Testis (tissue), 5 donors: ENCODE measurements at places on chromosomes 2 and 18. TPM values are rescaled to one million over a fixed set of nuclear protein-coding genes. Genes with fewer than 3 reads are reported as not detected.

DNA sequence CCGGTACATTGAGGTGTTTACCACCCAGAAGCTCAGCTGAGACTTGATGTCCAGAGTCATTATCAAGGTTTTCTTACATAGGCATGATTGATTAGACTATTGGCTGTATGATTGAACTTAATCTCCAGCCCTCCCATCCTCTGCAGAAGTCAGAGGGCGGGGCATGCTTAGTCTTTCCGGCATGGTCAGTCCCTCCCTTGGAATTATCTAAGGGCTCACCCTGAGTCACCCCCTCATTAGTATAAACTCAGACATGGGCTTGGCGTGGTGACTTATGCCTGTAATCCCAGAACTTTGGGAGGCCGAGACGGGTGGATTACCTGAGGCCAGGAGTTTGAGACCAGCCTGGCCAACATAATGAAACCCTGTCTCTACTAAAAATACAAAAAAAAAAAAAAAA lies 243.9 kb downstream of the VAPA start:
- DNase-seq = no peak

GRCh38 chr2:229943171-229943570 lies 20.9 kb downstream of the FBXO36 start:
- DNase-seq = no peak

DNA sequence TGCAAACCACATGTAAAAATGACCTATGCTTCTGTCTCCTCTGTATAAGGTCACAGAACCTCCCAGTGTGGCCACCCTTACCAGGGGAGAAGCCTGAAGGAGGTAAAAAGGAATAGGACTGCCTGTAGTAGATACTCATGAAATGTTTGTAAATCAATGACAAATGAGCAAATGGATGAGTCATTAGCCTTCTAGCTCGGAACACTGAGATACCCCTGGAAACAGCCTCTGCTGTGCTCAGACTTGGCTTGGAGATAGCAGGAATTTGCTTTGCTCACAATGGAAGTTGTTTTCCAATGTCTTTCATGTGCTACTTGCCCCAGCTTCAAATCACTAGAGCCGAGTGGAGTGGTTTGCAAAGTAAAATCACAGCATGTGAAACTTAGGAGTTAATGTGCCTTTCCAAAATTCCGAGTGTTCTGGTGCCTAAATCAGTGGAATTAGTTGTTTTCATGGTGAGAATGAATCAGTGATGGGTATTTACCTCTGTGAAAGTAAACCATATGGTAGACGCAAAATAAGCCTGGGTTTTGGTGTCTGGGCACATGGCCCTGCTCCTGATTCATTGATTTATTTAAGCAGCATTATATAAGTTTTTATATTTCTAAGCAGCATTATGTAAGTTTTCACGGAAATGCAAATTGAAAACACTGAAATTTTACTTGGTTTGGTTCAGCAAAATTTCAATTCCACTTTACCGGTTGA lies 154.0 kb upstream of the MAP3K20 start:
- DNase-seq = no peak

DNA sequence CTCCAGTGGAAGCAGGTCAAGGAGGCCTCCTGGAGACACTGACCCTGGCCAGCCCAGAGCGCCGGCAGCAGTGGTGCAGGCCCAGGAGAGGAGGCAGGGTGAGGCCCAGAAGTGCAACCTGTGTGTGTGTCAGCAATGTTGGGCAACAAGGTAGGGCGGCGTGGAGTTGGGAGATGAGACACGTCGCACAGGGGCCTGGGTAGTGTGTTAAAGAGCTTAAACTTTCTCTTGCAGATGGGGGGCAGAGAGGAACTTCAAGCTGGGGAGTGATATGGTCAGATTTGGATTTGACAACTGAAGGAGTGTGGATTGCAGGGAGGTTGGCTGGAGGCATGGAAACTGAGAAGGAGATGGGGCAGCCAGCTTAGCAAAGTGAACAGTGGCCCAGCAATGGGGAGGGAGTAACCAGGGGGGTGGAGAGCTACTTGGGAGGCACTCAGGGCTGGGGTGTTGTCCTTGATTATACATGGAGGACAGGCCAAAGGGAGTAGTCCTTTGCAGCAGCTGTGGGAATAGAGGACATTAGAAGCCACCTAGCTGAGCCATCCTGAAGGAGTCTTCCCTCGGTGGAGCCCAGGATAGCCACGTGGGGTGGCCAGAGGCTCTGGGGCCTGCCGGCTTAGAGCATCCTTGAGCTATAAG lies 278.6 kb upstream of the HS6ST1 start:
- DNase-seq = no peak

DNA sequence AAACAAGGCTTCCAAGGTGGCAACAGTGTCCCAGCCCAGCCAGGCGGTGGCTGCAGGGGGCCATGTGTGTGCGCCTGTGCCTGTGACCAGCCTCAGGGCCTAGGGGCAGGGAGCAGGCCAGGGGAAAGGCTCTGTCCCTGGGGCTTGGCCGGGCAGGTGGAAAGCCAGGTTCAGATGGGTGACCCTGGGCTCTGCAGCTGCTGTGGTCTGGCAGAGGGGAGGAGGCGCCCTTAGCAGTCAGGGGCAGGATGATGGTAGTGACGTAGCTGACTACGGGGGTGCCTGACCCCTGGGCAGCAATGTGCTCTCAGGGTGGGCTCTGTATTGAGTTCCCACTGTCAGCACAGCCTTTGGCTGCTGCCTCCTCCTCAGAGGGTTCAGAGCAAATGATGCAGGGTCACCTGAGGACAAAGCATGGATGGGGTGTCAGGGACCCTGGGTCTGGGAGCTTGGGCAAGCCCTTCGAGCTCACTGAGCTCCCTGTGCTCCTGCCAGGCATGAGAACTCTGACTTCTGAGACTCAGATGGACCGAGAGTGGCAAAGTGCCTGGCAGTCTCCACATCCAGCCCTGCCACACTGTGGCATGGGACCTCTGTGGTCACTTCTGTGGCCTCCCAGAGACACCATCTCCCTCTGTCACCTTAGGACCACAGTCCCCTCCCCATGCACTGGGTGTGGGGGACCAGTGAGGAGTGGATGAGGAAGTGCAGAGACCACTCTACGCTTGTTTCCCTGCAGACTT lies 56.6 kb upstream of the ALPP start:
- no peak for DNase-seq

- no peak for DNase-seq
These were observed 520.1 kb downstream of the LRP1B start for GRCh38 chr2:141610564-141611175.

The SERPINB3 gene
- 0.74 TPM for total RNA-seq

DNA sequence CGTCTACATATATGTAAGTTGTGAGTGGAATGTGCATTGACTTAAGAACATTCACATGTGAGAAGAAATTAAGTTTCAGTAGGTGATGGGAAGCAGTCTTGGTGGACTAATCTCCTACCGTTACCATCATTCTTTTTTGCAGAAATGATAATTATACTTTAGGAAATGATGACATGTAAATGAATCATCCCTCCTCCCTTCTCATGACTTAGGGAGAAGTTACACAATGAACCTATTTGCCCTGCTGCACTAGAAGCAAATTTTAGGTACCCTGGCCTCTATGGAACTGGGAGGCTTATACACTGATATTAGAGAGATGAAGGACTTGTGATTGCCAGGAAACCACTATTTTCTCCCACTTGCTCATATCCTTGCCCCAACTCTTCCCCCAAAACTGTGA lies 214.2 kb downstream of the CALCRL start:
- no peak for DNase-seq

GRCh38 chr2:125679903-125680302 lies 976.1 kb upstream of the GYPC start:
- no peak for DNase-seq

DNA sequence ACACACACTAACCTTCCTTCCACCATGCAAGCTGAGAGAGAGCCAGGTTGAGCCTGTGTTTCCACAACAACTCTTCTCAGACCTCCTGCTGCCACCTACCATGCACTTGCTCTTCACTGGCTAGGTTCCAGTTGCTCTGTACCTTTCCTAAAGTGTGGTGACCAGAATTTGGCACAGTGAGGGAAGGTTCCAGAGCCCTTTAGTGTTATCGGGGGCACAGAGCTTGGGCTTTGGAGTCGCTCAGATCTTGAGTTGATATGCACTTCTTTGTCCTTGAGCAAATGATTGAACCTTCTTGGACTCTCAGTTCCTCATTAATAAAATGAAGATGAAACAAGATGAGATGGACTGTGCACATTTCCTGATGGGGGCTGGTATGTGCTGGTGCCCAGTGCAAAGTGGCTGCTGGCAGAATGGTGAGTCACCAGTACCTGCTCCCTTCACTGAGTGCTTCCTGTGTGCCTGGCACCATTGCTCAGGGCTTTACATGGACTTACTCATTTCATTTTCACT lies 47.1 kb downstream of the NEDD4L start:
- no peak for DNase-seq

The MAPK4 gene
- 13.3 TPM for total RNA-seq

The SIX3 gene
- total RNA-seq = 0.19 TPM

DNA sequence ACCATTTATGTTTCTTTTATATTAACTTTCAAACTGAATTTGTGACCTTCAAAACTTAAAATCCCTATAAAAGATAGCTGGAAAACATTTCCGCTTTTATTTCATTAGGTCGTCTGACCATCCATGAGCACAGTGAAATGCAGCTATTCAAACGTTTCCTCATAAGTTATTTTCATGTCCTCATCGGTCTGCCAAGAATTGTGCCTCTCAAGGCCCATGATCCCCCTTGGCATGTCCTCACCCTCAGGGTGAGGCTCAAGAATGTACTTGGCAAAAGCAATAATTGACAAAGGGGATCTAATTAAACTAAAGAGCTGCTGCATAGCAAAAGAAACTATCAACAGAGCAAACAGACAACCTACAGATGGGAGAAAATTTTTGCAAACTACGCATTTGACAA lies 12.4 kb downstream of the SLC66A2 start:
- DNase-seq = peak; percentile 10

- no peak for DNase-seq
These were observed 445.6 kb downstream of the RND3 start for GRCh38 chr2:150041722-150042425.

The WNT6 gene
- 46.5 TPM for total RNA-seq

DNA sequence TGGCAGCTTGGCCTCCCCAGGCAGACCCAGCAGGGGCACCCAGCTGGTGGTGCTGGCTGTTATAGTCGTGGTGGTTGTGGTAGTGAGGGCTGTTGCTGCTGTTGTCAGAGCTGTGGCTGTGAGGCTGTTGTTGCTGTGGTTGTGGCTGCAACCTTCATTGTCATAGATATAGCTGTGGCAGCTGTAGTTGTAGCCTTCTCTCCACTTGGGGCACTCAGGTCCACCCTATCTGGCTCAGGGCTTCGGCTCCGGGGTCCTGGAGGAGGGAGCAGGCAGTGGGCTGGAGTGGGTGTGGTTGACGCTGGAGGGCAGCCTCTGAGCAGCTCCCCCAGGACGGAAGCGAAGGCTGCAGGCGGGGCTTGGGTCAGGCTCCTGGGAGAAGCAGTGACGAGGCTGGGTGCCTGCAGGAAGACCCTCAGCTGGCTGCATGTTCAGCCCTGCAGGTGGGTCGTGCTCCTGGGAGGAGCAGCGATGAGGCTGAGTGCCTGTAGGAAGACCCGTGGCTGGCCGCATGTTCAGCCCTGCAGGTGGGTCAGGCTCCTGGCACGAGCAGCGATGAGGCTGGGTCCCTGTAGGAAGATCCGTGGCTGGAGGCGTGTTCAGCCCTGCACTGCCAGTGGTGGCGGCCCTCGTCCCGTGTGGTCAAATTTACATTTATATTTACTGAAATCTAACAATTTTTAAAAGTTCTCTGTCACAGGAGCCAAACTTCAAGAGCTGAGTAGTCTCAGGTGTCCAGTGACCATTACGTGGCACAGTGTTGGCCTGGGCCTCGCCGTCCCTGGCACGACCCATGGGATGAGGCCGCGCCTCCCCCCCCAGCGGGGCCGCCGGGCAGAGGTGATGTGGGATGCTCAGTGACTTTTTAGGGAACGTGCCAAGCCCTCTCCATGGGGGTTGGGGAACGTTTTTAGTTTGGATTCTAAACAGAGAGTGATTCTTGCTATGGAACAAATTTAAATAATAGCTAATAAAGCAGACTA lies 79.2 kb upstream of the PXDN start:
- DNase-seq = no peak

DNA sequence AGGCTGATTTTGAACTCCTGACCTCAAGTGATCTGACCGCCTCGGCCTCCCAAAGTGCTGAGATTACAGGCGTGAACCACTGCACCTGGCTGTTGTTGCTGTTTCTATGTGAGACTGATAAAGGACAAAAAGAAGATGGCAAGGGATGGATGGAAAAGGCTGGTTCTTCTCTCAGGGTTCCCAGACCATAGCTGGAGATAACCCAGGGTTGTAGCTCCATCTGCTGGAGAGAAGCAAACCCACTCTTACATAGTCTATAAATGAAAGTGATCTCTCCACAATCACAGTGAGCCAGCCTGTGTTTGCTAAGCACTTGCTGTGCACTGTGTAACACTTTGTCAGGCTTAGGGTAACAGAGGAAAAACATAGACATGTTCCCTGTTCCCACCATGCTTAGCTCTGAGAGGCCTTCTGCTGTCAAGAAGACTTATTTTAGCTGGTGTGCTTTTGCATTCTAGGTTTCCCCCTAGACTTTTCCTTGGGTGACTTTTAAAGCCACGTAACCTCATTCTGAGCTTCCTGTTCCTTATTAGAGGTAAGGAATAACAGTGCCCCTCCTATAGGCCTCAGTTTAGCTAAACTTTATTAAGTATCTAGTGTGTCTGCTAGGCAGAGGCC lies 49.7 kb downstream of the LIMS1 start:
- DNase-seq = peak; percentile 73

GRCh38 chr2:146989741-146990140 lies 855.1 kb upstream of the ACVR2A start:
- DNase-seq = no peak

DNA sequence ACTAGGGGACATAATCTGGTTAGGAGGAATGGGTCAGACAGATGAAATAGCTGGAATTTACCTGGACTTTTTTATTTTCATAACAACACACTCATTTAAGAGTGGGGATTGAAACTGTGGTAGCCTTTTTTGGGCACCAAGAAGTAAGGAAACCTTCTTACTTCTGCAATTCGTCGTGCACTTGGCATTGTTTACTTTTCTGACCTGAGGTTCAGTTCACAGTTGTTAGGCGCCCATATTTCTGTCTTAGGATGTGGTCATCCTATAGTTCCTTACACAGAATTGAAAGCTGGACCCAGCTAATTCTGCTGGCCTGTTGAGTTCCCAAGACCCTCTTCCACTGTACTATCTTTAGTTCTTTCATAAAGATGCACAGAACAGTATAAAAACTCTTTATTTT lies 72.9 kb downstream of the TMX3 start:
- no peak for DNase-seq
